ENCODE measurements at places on chromosomes 16 and 17.

GRCh38 chr16:11759163-11759834 lies 16.6 kb upstream of the TXNDC11 start:
- DNase-seq = no peak

- DNase-seq = peak; percentile 73
These were observed 106.3 kb upstream of the ZFHX3 start for GRCh38 chr16:73154063-73154870.

DNA sequence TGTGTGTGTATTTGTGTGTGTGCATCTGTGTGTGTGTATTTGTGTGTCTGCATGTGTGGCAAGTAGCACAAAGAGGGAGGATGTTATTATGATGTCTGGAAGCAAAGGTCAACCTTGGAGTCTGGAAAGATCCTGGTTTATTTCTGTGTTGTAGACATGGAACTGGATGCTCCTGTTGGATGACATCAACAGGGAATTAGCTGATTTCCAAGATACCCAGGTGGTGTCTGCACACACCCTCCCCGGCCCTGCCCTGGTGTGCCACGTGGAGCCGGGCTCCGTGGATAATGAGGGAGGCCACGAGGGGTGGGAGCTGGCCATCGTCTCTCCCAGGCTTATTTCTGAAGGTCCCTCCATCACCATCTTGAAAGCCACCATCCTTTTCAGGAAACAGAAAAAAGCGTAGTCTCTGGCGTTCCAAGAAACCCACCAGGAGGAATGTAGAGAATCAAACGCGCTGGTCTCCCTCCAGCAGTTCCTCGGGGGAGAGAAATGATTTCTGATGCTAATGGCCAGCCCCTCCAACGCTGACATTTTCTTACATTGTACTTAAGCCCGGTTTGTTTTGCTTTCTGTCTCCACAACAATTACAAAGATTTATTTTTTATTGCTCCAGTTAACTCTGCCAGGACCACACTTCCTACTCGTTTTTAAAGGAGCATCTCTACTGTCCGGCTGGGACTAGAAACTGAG lies 93.3 kb downstream of the FOXL1 start:
- no peak for DNase-seq

DNA sequence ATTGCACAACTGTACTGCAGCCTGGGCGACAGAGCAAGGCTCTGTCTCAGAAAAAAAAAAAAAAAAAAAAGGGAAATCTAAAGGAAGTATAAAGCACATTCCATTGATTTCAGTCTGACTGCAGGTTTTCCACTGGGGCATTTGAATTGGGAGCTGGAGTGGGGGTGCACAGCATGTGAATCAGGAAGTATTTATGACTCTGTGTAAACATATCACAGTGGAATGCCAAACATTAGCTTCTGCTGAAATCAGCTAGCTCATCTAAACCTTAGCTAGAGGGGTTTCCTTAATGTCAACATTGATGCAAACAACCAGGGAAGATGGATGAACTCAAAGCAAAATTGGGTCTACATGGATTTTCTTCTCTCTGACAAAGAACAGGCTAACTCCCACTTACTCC lies 641.0 kb upstream of the EEF2KMT start:
- DNase-seq = no peak

DNA sequence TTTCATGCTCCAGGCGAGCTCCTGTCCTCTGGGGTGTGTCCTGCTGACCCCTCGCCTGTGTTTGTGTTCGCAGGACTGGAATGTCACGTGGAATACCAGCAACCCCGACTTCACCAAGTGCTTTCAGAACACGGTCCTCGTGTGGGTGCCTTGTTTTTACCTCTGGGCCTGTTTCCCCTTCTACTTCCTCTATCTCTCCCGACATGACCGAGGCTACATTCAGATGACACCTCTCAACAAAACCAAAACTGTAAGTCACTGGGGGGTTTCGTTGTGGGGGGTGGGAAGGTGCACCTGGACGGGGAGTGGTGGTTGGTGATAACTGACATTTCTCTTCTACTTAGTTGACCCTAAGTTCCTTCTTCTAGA lies 58.3 kb downstream of the ABCC1 start:
- DNase-seq = no peak

DNA sequence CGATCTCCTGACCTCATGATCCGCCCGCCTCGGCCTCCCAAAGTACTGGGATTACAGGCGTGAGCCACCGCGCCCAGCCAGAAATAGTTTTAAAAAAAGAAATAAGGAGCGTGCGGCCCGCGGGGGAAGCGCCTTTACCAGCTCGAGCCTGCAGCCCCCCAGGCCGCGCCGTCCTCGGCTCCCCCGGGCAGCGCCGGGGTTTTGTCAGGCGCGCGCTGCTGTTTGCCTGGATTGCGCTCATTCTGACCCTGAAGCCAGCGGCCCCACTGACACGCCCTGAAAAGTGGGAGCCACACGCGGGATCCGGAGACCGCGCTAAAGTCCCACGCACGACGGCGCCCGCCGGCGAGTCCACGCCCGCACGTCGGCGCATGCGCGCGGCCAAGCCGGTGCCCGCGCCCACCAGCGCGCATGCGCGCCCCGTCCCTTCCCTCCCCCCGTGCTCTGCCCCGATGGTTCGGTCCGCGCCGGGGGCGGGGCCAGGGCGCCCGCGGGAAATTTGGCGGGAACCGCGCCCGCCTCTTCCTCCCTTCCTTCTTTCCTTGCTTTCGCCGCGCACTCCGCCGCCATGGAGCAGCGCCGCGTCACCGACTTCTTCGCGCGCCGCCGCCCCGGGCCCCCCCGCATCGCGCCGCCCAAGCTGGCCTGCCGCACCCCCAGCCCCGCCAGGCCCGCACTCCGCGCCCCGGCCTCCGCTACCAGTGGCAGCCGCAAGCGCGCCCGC lies at the start of gene CDT1:
TSS of gene CDT1 (plus strand) at position 526 of the 724 bp plus-strand sequence. CDS start at position 569, 43 bp downstream.
- peak; percentile 91 for DNase-seq

DNA sequence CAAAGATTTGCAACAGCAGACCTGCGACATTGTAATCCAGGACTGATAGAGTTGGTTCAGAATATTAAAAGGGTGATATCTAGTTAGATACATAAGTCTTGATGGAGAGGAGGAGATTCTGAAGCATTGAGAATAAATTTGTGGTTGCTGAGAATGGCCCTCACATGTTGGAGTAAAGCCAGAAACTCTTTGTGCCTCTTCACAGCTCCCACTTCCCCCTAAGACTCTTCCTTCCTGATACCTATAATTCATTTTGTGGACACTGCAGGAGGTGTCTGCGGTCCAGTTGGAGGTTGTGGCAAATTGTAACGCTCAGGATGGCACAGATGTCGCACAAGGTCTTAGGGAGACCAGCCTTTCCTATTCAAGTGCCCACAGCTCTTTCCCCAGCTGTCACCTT lies 17.5 kb downstream of the WWOX start:
- DNase-seq = no peak

- DNase-seq = peak; percentile 0
These were observed 42.3 kb downstream of the ABCC12 start for GRCh38 chr16:48113471-48113870.

- no peak for DNase-seq
These were observed 231.0 kb downstream of the RAB11FIP4 start for GRCh38 chr17:31622500-31622899.

DNA sequence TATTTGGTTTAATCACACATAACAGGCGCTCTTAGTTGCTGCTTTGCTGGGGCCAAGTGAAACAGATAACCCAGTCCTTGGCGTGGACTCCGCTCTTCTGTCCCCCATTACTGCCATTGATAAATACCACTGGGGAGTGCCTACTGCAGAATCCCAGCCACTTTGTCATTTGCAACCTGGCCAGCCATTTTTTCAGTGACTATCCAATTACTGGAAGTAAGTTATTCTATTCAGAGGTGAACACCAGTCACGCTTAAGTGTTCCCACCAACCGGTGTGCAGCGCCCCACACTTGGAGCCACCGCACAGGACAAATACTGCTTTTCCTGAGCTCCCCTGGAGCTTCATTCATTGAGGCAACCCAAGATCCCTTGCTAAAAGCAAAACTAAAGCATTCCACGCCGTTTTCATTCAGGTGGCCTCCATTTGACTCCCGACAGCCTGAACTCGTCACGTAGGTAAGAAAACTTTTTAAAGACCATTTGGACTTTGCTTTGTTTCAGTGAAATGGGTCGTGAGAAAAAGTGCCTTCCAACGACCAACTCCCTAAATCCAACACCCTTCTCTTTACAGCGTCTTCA lies 1.8 kb downstream of the USP7 start:
- DNase-seq = peak; percentile 37

DNA sequence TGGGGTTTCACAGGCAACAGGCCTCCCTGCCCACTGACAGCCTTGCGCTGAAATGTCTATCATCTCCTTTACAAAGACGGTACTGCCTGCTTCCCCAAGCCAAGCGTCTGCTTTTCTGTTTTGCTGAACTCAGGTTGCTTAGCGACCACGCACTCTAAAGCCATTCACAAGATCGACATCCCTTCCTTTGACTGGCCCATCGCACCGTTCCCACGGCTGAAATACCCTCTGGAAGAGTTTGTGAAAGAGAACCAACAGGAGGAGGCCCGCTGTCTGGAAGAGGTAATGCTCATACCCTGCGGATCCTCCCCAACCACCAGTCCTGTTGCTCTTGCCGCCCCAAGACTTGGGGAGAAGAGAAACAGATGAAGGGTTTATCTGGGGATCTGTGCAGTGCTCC lies 28.7 kb downstream of the TMEM186 start:
- DNase-seq = no peak

- no peak for DNase-seq
These were observed 15.9 kb downstream of the CASKIN2 start for GRCh38 chr17:75499313-75500022.

- no peak for DNase-seq
These were observed 489.8 kb downstream of the NPIPA7 start for GRCh38 chr16:16868727-16869126.

DNA sequence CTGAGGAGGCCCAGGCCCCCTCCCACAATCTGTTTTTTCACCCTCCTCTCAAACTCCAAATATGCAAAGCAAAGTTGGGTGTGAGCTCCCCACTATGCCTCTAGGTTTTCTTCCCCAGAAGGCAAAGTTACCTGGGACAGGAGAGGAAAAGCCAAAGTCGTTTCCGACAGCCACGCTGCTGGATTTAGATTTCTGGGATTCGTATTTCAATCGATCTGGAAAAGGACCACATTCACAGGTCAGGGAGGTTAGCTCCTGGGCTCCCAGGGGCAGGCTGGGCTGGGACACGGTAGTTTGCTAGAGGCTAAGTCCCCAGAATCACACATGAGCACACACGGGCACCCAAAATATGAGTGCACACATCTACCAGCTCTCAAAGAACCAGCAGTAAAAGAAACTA lies 21.3 kb upstream of the MRPS23 start:
- DNase-seq = no peak

GRCh38 chr17:7215652-7216180 lies 3.9 kb downstream of the DLG4 start:
- DNase-seq = peak; percentile 41

GRCh38 chr17:31823014-31823413 lies 36.0 kb downstream of the COPRS start:
- DNase-seq = no peak

DNA sequence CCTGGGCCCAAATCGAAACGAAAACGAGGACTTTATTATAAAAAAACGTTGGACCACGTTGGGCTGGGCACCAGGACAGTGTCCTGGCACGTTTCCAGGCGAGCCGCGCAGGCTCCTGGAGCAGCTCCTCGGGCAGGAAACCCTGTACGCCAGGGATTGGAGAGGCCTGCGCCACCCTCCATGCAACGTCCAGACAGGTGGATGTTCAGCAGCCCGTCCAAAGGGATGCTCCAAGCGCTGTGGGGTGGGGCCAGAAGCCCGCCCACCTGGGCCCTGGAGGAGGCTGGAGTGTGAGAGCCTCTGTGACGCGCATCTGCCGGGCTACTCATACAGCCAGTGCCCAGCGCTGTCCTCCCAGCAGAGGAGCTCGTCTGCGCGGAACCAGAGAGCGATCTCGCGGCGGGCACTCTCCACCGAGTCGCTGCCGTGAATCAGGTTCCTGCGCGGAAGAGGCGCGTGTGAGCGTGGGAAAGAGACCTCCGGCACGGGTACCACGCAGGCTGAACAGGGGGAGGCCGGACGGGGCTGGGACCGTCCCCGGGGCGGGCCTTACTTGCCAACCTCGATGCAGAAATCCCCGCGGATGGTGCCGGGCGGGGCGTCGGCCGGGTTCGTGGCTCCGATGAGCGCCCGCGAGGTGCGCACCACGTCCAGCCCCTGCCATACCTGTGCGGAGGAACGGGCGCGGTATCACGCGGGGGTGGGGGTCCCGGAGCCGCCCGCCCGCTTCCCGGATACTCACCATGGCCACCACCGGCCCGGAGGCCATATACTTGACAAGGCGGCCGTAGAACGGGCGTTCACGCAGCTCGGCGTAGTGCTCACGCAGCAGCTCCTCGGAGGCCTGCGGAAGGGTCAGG lies 785 bp downstream of the NME3 start:
- peak; percentile 39 for DNase-seq

GRCh38 chr17:27907976-27908558 lies 14.9 kb upstream of the LYRM9 start:
- peak; percentile 85 for DNase-seq

DNA sequence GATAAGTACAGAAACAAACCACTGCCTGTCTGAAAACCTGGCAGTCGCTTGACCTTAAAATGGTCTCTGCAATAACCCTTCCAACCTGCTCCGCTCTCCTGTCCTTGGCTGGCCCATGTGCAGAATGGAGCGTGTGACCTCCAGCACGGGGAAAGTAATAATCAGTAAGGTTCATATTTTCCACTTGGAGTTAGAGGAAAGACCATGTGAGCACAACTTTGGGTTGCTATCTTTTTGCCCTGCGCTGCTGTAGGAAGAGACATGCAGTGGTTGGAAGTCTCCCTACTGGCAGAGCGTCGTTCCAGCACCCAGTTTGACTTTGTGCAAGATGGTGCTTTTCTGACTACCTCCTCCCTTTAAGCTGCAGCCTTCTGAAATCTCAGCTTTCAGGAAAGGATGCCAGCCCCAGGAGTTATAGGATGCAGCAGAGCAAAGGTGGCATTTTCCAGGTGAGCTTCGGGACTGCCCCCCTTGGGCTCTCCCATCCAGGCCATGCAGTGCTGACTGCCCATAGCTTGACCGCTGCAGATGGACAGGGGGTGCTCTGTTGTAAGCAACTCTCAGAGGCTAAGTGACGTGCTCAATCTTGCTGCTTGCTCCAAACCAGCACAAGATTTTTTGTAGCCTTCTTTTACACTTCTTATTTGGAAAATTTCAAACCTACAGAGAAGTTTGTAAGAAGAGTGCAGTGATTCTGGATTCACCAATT lies 110.7 kb upstream of the NOL11 start:
- peak; percentile 4 for DNase-seq

- DNase-seq = peak; percentile 91
These were observed 11.8 kb upstream of the TEKT1 start for GRCh38 chr17:6843241-6843880.

GRCh38 chr17:58965221-58965620 lies 141.5 kb downstream of the TRIM37 start:
- DNase-seq = no peak

DNA sequence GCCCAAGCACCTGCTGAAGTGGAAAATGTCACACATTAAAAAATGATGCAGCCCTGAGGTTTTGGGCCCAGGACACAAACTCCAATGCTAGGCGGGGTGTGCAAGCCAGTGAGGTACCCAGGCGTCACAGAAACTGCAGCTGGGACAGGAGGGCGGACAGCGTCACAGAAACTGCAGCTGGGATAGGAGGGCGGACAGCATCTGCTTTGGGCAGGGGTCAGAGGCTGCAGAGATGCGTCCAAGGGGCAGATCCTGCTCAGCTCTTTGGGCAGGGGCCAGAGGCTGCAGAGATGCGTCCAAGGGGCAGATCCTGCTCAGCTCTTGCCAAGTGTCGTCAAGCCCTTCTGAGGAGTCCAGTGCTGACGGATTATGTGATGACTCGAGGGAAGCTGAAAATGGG lies 43.9 kb upstream of the RCVRN start:
- no peak for DNase-seq

Measured in OCI-M1 (cell line).